Activated naive CD4-positive, alpha-beta T cell treated with anti-CD3 and anti-CD28 coated beads for 36 hours (primary cell): ENCODE measurements at places on chromosomes 1 and 21. TPM values are rescaled to one million over a fixed set of nuclear protein-coding genes. Genes with fewer than 3 reads are reported as not detected.

DNA sequence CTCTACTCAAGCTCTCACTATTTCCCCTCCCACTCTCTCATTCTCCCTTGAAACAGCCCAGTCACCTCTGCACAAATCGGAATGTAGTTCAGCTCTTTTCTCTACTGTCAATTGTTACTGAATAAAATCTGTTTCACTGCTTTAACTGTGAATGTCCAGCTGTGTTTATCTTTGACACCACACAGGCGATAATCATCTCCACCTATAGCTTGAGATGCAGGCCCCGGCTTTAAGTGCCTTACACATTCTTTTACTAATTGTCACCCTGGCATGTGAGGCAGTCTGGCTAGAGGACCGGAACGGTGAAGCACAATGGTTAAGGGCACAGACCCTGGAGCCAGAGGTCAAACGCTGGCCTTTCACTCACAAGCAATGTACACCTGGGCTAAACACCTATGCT lies 122.8 kb upstream of the C8B start:
- no peak for DNase-seq

DNA sequence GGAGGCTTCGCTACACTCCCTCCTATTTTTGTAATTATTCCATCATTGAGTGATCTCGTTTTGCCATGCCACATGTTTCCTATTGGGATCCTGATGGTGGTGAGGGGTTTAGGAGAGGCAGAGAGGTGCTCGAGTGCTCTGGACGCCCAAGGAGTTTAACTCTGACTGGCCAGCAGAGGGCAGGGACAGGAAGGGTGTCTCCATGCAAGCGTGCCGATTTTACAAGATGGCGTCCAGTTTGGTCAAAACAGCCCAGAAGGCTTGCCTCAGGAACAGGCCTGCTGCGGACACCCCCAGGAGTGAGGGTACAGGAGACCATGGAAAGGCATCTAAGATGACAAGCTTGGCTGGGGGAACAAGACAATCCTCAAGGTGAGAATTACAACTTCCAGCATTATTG lies 33.8 kb upstream of the KCNE2 start:
- no peak for DNase-seq

- no peak for DNase-seq
Observed at GRCh38 chr1:56185493-56185892, 393.9 kb downstream of the PLPP3 start.

Gene ACP6
- 14.4 TPM for total RNA-seq

DNA sequence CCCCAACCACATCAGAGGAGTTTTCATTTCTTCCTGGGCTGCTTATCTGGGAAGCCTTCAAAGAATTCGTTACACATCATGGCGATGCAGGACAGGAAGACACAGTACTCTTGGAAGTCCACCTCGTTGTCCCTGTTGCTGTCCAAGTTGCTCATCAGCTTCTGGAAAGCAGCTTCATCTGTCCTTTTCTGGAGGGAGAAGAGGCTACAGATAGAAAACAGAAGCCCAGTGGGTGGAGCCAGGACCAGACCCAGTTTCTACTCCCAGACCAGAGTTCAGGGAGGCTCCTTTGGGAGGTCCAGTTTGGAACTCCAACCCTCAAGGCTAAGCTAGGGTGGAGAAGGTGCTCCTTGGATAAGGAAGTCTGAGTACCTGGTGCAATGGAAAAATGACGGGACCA lies 1.9 kb downstream of the S100A4 start:
- no peak for DNase-seq

DNA sequence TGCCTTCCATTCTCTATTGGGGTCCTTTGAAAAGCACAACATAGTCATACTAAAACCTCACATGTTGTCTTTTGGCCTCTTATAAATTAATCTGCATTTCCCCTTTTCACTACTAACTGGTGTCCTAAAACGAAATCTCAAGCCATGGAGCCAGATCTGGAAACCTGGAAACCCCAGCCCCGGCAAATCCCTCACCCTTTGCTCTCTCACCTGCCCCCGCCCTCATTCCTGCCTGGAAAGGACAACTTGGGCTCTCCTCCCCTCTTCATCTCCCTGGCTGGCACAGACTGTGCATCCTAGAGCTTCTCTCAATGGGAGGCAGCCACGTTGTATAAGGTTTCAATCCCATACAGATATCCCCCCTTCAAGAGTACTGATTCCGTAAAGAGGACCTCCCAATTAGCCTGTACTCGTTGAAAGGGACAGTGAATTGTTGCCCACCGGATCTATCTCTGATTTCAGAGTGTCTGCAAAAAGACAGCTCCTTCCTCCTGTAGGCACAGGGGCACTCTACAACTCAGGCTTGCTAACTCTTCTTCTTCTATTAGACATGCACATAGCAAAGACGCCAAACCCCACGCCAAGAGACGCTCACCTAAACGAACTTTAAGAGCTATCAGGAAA lies 1.4 kb downstream of the DUSP10 start:
- DNase-seq: no peak

DNA sequence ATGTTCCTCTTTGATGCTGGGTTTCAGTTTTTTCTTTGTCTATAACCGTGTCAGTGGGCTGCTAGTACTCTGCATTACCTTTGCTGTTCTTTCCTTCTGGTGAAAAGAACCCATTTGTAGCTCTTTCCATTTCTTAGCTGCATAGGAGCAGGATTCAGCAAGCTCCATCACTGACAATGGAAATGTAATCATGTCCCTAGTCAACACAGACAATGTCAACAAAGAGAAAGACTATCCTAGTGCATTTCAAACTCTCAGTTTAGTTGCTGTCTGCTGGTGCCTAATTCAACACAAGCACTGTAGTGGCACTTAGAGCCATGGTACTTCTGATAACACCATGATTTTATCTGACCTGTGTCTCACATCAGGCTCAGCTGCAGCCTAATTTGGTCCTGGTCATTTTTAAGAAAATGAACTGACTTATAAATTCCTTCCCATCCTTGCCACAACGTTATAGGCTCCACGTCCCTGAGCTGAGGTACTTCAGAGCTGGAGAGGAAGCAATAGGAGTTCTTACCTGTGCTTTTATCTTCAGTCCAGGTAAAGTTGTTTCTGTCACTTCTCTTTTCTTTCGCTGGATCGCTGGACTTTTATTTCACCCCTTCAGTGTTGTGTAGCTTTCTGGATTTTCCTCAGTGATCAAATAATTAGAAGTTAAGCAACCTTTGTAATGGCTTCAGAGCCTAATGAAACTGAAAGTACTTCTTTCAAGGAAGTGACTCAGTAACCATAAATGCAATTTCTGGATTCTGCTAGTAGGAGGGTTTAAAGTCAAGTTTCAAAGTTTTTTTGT lies at the start of gene GBP3:
Gene GBP3, minus strand, starts transcription at position 700 of the 793 bp plus-strand sequence. CDS start 2,145 bp downstream, outside the sequence.
- DNase-seq: no peak

DNA sequence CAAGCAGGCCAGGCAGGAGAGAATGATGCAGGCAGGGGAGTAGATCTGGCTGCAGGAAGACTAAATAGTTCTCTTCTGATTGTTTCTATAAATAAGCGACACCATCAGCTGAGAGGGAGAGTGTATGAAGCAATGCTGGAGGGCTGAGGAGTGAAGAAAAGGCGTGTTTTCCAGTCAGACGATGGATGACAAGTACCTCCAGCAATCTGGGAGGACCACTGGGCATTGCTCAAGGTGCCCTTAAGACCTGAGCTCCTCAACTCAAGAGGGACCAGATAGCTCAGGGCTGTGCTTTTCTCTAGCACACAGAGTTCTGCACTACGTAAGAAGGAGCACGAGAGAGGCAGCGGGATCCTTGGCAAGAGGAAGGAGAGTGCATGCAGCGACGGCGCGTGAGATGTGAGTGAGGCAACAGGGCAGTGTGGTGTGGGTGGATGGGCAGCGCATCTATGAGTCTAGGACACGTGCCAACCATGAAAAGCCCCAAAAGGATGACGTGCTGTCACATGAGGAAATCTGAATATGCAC lies 36.0 kb downstream of the PABPC4 start:
- no peak for DNase-seq

Gene GPR25
- not detected for total RNA-seq

DNA sequence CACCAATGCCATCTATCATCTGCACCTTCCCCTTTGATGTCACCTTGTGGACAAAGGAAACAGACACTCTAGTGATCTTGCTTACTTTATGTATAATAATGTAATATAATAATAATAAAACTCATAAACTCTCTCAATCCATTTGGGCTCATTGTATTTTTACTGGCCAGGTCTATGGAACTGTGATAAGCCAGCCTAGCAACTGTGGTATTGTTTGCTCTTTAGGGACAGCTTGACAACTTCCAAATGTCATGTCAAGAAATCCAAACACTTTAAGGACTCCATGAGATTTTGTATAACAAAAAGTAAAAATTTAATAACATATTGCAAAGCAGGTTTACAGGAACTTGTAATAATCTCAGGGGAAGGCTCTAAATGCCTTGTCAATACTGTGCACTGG lies 1163.4 kb upstream of the TMPRSS15 start:
- DNase-seq: no peak

Gene ATP6V1G3
- not detected for total RNA-seq

- peak; percentile 96 for DNase-seq
Observed at GRCh38 chr1:200409761-200410565, at the start of gene ZNF281. Gene ZNF281 (minus strand): TSS chr1:200410036. CDS start chr1:200409705, 331 bp downstream.

DNA sequence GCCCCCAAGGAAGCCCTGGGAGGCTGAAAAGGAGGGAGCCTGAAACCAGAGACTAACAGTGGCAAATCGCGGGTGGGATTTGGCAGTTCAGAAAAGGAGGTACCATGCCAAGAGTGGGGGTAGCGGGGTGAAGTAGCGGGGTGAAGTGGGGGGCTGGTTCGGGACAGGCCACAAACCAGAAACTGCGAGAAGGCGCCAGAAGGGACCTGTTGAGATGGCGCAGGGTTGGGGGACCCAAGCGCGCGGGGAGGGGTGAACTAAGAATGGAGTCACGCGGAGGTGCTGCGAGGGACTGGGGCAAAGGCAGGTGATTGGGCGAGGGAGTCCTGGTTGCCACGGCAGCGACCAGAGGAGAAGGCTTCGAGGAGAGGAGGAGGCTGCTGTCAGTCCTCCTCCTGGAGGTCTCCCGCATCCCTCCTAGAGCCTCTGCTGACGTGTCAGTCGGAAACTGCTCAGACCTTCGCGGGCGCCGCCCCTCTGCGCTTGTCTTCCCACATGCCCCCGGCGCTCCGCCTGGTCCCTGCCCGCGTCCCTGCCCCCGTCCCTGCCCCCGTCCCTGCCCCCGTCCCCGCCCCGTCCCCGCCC lies 438 bp upstream of the MIA3 start:
- DNase-seq: peak; percentile 92

Gene CFHR2
- not detected for total RNA-seq

GRCh38 chr1:220249522-220249921 lies 22.7 kb downstream of the RAB3GAP2 start:
- no peak for DNase-seq

GRCh38 chr1:109531380-109531779 lies 8.3 kb upstream of the GPR61 start:
- no peak for DNase-seq

DNA sequence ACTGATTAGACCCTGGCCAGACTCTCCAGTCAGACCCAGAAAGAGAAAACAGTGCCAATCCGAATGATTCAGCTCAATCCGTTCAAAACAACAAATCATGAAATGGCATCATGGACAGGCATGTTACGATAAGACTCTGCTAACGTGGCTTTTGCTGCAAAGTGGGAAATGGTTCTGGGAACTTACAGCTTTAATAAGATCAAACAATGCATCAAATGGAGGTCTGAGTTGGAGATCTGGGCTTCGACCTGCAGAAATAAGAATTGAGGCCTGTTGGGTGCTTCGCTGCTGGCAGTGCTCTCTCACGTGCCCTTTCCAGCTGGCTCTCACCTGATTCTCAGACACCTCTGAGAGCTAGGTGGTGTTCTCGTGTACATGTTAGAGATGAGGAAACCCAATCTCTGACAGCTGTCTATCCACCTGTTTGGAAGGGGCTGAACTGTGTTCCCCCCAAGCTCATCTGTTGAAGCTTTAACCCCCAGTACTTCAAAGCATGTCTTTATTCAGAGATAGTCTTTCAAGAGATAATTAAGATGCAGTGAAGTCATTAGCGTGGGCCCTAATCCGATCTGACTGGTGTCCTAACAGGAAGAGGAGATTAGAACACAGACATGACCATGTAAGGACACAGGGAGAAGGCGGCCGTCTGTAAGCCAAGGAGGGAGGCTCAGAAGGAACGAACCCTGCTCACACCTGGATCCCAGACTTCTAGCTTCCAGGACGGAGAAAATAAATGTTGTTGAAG lies 45.5 kb upstream of the ETS2 start:
- DNase-seq: no peak

DNA sequence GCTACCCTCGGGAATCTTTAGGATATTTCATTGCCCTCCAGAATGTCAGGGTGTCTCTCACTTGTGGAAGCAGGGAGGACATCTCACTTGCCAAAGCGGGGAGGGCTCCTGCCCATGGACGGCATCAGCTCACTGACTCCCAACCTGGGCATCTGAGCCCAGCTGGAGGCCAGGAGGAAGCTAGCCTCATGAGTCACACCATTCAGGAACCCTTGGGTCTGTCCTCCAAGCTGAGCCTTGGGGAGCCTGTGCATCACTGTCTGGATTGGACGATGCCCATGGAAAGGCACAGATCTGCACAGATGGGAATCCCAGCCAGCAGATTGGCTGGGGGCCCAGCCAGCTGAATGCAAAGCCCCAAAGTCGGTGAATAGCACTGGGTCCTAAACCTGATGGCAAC lies 25.2 kb downstream of the WNT3A start:
- DNase-seq: no peak

Gene KRTAP11-1
- not detected for total RNA-seq

GRCh38 chr1:223645903-223646302 lies 19.6 kb downstream of the CAPN8 start:
- DNase-seq: no peak

- no peak for DNase-seq
Observed at GRCh38 chr21:46626975-46627501, 8.4 kb upstream of the PRMT2 start.

DNA sequence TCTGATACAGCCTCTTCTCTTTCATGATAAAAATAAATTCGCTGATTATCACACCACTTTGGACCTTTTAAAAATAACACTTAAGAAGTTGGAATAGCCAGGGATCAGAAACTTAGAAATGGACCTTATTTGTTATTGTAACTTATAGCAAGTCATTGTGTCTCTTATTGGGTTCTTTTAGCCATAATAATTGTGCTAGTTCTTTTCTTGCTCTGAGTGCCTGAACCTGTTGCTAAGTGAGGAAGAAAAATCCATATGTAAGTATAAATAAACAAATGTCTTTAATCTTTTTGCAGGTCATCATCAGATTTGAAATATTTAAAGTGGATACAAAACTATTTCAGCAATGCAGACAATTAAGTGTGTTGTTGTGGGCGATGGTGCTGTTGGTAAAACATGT lies 25.6 kb downstream of the CDC42 start:
- DNase-seq: no peak

- DNase-seq: no peak
Observed at GRCh38 chr1:76048219-76048618, 26.3 kb upstream of the ST6GALNAC3 start.
